ENCODE measurements at places on chromosomes 6 and 20.
A peak's percentile ranks its signal among the peaks of the same experiment; 100 is the strongest.

DNA sequence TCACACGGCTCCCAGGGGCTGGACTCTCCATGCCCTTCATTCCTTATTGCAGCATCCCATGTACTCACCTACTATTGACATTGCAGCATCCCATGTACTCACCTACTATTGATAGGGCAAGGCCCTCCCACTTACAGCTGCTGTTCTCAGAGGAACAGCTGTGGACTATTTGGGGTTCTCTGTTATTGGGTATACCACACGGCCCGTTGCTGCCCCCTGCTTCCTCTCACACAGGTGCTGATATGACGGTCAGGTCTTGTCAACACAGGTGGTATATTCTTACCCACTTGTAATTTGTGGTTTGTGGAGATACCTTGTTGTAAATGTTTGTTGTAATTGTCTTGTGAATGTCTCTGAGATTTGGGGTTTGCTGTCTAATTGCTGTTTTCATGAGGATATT is 18.8 kb downstream of the ALDH5A1 start:
- DNase-seq, result no peak

DNA sequence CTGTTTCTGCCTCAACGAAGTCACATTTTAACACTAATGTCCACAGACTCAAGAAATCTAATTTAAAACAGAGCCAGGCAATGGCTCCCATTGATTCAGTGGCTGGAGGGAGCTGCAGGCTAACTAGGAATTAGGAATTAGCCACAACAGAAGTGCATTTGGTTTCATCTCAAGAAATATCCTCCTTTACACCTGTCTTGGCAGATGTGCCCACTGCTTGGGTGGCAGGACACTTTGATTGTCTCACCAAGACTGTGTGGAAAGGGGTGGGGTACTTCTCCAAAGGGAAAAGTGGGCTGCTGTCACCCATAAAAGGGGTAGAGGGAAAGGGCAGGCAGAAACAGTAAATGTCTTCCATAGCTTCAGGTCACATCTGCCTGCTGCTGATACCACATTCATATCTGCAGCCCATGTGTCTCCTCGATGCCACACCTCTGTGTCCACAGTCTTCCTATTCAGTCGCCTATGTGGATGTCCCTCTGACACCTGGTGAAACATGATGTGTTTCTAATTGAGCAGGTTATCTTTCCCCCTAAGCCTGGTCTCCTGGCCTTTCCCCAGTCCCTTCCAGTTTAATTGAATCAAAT is 10.9 kb upstream of the OSER1 start:
- DNase-seq, result no peak

- no peak for DNase-seq
These were observed at the start of gene TREML1 for GRCh38 chr6:41153992-41154625. Gene TREML1 (minus strand): TSS chr6:41154347. CDS start chr6:41154288, 59 bp downstream.

DNA sequence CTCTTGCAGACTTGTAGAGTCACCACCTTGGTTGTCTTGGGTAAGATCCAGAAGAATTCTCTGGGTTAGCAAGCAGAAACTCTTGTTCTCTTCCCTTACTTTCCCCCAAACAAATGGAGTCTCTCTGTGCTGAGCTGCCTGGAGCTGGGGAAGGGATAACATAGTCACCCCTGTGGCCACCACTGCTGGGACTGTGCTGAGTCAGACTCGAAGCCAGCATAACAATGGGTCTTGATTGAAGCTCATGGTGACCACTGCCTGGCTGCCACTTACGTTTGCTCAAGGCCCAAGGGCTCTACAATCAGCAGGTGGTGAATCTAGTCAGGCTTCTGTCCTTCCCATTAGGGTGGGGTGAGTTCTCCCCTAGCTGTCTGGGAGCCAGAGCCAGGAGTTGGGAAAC is 15.4 kb upstream of the ERVFRD-1 start:
- no peak for DNase-seq

- DNase-seq, result no peak
These were observed 110.6 kb upstream of the TENT5A start for GRCh38 chr6:81863123-81863522.

- peak; percentile 26 for DNase-seq
These were observed 42.0 kb downstream of the CDS2 start for GRCh38 chr20:5168651-5169396.

- DNase-seq, result no peak
These were observed 122.6 kb upstream of the MAP3K7 start for GRCh38 chr6:90709431-90709996.

DNA sequence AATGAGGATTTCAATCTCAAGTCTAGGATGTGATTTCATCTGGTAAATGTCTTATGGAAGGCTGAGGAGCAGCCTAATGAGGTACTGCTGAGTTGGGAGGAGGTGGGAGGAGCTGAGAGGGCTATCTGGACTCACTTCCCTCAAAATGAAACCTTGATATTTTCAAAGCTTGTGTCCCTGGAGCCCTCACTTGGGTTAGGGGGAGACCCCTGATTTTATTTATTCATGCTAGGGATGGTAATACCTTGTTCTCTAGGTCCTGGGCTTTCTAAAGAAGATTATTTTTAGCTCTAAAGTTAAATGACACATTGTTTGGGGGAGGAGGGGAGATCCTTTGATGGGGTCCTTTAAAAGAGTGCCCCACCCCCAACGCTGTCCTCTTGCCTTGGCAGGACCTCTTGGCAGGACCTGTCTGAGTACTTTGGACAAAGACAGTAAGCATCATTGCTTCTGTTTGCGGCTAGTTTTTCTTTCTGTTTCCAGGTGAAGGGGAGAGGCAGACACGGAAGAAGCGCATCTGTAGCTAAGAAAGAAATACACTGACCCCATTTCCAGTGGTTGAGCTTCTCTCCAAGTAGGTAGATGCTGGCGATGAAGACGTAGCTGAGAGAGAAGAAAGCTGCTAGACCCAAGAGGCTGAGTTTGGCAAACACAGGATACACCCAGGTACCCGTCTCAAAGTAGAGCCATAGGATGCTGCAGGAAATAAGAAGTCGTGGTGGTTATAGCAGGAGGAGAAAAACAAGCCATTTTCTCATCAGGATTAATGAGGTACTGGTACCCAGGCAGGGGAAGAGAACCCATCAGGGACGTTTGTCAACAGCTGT is 55.6 kb downstream of the ADTRP start:
- no peak for DNase-seq

DNA sequence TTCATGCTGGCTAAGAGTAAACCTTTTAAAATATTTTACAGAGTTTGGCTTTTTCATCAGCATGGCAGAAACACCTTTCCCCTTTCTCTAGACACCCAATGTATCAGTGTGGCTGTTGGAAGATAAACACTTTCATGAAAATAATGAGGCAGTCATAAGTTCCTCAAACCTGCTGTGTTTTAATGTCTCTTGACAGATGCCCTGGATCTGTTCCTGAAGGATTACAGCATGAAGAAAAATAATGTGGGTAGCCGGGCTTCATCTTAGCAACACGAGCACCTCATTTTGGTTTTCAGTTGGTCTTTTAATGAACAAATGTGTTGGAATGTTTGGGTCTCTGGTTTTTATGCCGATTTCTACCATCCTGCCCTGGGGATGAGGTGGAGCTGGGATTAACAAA is 45.5 kb upstream of the UNC93A start:
- DNase-seq, result no peak

- no peak for DNase-seq
These were observed 390.6 kb upstream of the PLCB4 start for GRCh38 chr20:8678098-8678776.

GRCh38 chr6:150546457-150546856 is 53.2 kb upstream of the PLEKHG1 start:
- no peak for DNase-seq

GRCh38 chr6:117616391-117617209 is 14.3 kb upstream of the GOPC start:
- no peak for DNase-seq

DNA sequence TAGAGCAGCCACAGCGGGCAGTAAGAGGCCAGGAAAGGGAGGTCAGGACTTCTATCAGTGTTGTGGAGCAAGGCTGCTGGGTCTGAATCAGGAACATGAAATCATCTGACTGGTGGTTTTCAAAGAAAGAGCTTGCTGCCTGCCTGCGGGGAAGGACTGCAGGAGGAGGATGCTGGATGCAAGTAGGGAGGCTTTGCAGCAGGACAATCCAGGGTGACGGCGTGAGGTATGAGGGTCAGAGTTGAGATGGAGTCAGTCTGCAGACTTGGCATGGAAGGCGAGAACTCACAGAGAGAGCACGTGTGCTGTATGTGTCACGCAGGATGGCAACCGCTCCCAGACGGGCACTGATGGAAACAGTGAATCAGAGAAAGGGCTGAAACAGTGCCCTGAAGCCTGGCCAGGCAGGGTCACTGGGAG is 59.2 kb upstream of the CD93 start:
- DNase-seq, result peak; percentile 35

GRCh38 chr6:166861304-166861703 is 95.0 kb downstream of the RNASET2 start:
- DNase-seq, result no peak

- no peak for DNase-seq
These were observed 298.7 kb upstream of the CDH4 start for GRCh38 chr20:60953321-60953720.

- DNase-seq, result no peak
These were observed 16.9 kb downstream of the GFOD1 start for GRCh38 chr6:13470238-13471140.

DNA sequence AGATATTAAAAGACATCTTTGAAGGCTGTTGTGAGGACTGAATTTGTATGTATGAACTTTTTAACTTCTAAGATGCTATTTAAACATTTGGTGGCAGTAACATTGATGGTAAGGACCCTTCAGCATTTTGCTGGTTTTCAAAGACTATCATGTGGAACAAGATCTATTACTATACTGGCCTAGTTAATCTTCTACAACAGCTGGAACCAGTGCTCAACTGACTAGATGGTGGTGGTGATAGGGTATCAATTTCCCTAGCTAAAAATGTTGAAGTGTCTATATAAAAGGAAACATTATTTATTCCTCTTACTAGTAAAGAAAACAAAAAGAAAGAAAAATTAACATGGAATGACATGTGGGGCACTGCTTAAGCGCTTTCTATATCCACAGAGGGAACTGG is 195.7 kb downstream of the TASP1 start:
- no peak for DNase-seq

GRCh38 chr6:150527100-150527499 is 72.6 kb upstream of the PLEKHG1 start:
- DNase-seq, result no peak

GRCh38 chr6:30200551-30201281 is 12.5 kb downstream of the TRIM26 start:
- DNase-seq, result no peak

- peak; percentile 52 for DNase-seq
These were observed 290.3 kb downstream of the UBE3D start for GRCh38 chr6:82775361-82775760.

DNA sequence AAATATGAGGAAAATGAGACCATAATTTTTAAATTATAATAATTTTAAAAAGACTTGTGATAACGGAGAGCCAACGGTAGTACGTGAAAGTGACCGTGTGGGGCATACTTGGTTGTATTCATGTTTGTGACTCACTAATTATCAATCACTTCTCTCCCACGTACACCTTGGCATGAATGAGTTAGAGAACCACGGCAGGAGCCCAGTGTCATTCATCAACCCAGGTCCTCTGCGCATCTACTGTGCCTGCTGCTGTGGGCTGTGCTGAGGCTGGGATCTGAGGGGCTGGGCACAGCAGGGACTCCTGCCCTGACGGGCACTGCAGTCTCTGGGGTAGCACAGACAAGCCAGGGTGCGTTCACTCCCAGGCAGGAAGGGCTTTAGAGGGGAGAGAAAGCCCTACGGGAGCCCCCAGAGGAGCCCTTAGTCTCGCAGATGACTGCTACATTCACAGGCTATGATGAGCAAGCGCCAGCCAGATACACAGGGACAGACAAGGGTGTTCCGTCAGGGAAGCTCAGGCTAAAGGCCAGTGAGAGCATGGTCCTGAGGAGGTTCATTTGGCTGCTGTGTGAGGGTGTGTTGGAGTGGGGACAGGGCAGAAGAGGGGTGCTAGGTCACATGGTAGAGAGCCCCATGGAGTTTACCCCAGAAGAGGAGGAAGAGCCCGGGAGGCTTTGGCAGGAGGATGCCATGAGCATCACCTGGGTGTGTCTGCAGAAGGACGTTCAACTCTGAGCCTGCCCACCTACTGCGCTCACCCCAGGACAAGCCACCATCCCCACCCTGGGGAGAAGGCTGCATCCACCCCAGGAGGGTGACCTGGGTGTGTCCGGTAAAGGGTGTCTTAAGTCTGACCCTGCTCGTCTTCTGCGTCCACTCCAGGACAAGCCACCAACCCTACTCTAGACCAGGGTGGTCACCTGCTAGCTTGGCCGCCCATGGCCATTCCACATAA is 8.2 kb upstream of the RPS6KA2 start:
- DNase-seq, result no peak

DNA sequence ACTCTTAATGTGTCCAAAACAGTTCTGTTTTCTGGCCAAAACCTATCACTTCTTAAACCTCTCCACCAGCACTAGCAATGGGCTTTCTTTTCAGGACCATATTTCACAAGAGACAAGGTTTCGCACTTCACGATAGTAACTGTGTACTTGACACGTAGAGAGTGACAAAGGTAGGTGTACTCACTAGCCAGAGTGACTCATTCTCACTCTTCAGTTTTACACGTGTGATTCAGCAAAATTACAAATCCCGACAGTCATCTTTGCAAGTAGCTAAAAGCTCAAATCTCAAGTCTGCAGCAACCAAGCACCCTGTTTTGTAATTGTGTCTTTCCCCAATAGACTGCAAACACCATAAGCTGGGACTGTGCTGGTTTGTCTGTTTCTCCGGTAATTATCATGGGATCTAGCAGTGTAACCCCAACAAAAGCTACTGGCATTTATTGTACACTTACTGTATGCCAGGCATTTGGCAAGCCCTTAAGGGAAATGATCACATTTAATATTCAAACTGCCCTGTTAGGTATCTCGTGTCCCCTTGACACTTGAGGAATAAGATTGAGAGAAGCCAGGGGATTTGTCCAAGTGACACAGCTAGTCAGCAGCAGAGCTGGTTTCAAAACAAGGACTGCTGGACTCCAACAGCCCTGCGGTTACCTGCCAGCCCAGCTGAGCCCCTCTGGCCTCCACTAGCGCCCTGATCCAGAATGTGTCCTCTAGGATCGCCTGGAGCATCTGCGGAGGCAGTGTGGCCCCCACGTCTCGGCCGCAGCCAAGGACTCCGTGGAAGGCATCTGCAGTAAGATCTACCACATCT is 9.9 kb downstream of the PCIF1 start:
- no peak for DNase-seq

DNA sequence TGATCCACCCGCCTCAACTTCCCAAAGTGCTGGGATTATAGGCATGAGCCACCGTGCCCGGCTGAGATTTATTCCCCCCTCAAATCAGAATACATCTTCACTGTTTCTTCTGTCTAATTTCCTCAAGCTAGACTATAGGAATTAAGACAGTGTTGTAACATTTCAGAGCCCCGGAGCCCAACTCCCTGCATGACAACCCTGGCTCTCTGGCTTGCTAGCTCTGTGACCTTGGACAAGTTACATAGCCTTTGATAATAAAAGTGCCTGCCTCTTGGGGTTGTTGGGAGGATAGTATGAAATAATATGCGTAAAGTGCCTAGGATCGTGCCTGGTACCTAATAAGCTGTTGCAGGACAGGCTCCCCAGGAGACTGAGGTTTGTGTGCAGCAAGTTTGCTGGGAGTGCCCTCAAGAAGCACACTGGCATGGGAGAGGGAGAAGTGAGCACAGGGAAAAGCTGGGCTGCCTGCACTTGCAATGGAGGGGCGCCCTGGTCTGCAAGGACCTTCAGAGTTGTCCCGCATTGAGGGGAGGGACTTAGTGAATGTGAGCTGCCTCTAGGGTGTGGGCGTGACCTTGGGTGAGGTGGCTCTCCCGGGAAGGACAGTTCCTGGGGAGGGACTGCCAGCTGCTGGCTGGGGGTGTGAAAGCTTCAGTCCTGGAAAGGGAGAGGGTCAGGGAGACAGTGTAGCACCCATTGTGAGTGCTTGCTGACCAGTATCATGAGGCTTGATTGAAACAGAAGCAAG is 43.4 kb downstream of the TAF8 start:
- no peak for DNase-seq
